Panc1 (cell line): ENCODE measurements at places on chromosomes 3 and 15. TPM values are rescaled to one million over a fixed set of nuclear protein-coding genes. Genes with fewer than 3 reads are reported as not detected.

GALNT15 gene
- 0.10 TPM for total RNA-seq

VEPH1 gene
- 0.51 TPM for total RNA-seq

BCHE gene
- 1.5 TPM for total RNA-seq

RLBP1 gene
- not detected for total RNA-seq

WDR49 gene
- total RNA-seq: 0.23 TPM

XYLB gene
- 6.6 TPM for total RNA-seq

SLC22A13 gene
- 0.33 TPM for total RNA-seq

SNX22 gene
- 2.3 TPM for total RNA-seq

STAG1 gene
- 43.7 TPM for total RNA-seq

CD276 gene
- 99.1 TPM for total RNA-seq

MSL2 gene
- 35.6 TPM for total RNA-seq

DNA sequence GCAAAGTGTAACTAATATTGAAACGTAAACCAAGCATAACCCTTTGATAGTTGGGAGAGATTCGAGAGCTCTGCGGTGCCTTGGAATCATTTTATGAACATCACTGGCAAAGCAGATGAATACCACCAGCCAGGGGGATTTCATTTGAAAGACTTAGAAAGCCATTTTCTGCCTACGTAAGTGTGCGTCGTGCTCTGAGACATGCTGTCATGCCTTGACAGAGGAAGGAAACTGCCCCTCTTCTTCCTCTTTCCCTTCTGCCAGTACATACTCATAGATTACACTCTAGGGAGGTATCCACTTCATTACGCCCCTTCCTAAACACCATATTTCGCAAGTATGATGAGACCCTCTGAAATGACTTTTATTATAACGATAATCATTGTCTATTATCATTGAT lies 3.3 kb upstream of the MTHFS start:
- no peak for DNase-seq

GRCh38 chr3:8020047-8020841 lies 481.4 kb upstream of the LMCD1 start:
- no peak for DNase-seq

DNA sequence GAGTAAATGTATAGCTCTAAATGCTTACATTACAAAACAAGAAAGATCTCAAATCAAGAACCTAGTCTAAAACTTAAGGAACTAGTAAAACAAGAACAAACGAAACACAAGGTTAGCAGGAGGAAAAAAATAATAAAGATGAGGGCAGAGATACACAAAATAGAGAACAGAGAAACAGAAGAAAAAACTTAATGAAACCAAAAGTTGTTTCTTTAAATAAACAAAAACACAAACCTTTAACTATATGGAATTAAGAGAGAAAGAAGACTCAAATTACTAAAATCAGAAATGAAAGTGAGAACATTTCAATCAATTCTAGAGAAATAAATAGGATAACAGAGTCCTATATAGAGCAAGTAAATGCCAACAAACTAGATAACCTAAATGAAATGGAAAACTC lies 59.6 kb downstream of the DLG1 start:
- no peak for DNase-seq

DNA sequence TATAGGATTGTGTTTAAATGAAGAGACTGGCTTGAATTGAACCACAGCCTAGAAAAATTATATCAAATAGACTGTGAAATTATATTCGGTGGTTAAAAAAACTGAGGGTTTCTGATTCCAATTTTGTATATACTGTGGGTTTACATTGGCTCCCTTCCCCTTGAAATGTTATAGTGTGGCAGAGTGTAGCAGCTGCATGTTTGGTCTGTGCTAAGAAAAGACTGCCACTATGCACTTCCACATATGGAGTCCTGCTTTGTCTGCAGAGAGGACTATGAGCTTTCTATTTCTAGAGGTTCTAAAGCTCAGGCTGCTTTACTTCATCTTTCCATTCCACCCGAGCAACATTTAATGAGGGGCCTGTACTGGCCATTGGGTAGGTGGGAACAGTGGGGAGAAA lies 112.3 kb downstream of the P3H2 start:
- no peak for DNase-seq

DNA sequence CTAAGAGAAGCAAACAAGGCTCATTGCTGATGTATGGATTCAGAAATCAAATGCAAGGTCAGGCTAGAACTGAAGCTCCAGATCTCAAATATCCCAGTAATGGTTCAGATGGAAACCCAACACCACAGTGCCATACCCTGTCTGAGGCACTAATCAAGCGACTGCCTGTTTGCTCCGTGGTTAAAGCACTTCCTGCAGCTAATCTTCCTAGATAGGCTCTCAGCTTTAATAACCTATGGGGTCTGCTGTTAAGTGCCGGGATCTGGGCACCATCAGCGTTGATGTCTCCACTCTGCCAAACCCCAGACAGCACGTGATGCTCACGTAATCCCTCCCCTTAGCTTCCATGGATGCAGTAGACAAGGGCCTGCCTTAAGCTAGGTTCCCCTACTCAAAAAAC lies 262.6 kb downstream of the MECOM start:
- no peak for DNase-seq

- no peak for DNase-seq
Observed at GRCh38 chr3:171460725-171461524, 720 bp upstream of the TNIK start.

GRCh38 chr3:186307594-186308221 lies 54.3 kb downstream of the DGKG start:
- DNase-seq: no peak

DNA sequence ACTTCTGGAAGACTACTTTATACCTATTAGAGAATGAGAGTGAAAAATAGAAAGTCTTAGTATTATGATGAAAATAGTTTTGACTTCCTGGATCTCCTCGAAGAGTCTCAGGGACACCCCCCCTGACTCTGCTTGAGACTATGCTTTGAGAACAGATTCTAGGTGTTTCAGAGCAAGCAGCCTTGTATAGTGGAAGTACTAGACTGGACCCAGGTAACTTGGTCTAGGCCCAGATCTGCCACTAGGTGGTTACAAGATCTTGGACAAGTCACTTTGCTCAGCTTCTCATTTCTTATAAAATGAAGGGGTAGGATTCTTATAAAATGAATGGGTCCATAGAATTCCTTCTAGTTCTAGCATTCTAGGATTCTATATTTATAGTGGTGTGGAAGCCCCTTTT lies 9.1 kb downstream of the ABHD5 start:
- DNase-seq: no peak

- no peak for DNase-seq
Observed at GRCh38 chr3:85821130-85821756, 862.5 kb downstream of the CADM2 start.

- no peak for DNase-seq
Observed at GRCh38 chr3:173618703-173619102, 221.2 kb downstream of the NLGN1 start.

DNA sequence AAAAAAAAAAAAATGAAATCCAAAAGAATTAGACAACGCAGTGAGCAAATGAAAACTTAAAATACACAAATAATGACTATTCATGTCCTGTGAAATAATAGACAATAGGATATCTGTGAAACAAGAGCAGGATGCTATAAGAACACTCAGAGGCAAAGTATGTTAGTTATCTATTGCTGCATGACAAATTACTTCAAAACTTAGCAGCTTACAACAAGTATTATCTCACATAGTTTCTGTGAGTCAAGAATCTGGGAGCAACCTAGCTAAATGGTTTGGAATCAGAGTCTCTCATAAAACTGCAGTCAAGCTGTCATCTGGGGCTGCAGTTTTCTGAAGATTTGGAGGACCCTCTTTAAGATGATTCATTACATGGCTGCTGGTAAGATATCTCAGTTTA lies 36.5 kb upstream of the ZMAT3 start:
- no peak for DNase-seq

GRCh38 chr3:186477876-186478275 lies 66.3 kb downstream of the CRYGS start:
- no peak for DNase-seq

- DNase-seq: no peak
Observed at GRCh38 chr3:152385761-152386160, 117.0 kb downstream of the MBNL1 start.

DNA sequence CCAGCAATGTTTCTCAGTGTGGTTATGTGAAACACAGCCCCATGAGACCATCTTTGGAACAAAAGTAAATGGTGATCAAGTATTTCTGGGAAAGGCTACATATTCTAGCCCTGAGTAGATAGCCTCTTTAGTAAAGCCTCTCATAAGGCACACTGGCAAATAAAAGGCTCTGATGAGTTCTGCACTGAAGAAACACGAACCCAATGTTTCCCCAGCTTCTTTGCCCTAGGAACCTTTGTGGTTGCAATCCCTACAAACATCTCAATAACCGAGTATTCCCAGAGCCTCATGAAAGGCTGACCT lies 41.8 kb downstream of the RAB6B start:
- no peak for DNase-seq

DNA sequence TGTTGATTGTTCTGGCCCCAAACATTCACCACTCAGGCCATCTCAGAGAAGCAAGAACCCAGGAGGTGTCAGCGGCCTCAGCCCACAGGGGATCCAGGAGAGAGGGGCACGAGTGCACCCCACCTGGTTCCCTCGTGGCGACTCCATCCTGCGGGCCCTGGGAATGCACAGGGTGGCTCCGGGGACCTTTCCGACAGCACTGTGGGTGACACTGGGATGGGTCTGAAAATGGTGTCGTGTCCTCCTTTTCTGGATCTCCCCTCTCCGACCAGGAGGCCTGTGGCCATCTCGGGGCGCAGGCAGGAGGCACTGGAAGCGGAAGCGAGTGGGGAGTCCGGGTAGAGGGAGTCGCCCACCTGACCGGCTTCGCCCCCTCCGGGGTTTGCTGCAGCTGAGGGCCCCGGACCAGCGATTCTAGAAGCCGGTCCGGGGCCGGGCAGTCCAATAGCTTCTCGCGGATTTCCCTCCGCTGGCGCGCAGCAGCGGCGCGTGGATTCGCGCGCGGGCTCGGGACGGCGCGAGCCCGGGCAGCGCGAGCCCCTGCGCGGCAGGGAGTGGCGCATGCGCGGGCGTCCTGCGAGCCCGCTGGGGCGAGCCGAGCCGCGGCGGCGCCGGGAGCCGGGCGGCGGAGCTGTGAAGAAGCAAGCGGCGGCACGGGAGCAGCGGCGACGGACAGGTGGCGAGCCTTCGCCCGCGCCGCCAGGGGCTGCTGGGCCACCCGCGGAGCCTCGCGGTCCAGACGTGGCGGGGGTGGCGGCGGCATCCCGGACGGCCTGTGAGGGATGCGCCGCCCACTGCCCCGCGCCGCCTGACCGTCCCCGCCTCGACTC lies at the start of gene DOCK3:
Gene DOCK3 (plus strand): TSS at position 579 of the 830 bp plus-strand sequence. CDS start 337 bp downstream, outside the sequence.
- DNase-seq: no peak

GRCh38 chr3:195758721-195759353 lies 38.1 kb downstream of the MUC20 start:
- DNase-seq: no peak

DNA sequence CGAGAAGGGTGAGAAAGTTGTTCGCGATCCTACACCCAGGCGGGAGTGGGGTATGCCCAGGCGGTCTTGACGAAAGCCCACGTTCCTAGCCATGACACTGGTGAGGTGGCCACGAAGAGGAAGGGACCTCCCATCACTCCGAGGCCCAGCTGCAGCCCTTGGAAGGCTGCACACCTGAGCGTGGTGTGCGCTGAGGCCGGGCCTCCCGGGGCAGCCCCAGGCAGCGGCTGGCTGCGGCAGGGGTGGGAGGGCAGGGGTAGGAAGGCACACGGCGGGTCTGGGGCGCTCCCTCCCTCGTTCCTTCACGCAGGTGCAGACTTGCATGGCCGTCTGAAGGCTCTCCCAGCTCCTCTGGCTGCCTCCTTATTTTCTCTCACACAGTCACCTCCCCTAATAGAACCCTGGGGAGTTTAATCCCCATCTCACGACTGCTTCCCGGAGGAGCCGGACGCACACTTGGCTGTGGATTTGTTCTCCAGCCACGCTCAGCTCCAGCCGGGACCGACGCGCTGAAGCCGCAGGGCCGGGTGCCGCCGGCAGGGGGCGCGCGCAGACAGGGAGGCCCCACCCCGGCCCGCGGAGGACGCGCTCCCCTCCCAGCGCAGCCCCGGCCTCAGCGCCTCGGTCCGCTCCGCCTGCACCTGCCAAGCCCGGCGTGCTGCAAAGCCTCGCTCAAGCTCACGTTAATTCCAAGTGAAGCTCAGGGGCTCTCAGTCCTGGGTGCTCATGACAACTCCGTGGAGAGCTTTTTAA lies 37.8 kb upstream of the MUC4 start:
- no peak for DNase-seq
